ENCODE measurements at places on chromosomes 13 and 19. TPM values are rescaled to one million over a fixed set of nuclear protein-coding genes. Genes with fewer than 3 reads are reported as not detected.
A peak's percentile ranks its signal among the peaks of the same experiment; 100 is the strongest.

GRCh38 chr19:41682437-41682836 is 5.6 kb downstream of the CEACAM7 start:
- no peak overlapping the region for H3K27ac ChIP-seq
- H3K4me3 ChIP-seq, result no peak overlapping the region
- peaks cover 10% of the 10 kb centered on the region for H3K27me3 ChIP-seq
- H3K4me1 ChIP-seq, result no peaks in the 10 kb centered on the region
- no peak for DNase-seq

DNA sequence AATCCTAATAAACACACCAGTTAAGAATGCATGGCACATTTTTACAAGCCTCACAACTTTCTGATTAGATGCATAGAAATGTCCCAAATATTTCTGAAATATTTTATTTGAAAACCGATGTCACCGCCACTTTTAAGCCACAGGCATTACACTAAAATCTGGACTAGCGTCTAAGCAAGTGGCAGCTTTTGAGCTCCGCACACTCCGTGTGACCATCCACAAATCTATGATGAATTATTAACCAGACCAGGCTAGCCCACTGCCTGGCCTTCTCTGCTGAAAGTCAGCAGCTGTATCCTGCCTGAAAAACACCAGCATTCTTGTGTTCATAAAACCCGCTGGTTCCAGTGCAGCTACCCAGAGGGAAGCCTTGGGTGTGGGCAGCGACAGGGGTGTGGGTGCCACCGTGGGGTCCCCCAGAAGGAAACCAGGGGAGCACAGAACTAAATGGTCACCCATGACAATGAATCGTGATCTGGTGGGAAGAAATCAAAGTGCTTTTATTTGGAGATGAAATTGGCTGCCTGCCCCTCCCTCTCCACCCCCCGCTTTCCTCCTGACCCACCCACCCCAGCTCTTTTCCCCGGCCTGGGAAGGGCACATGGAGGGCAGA is 13.8 kb downstream of the RASA3 start:
- no peak overlapping the region for H3K27ac ChIP-seq
- H3K36me3 ChIP-seq, result peaks cover 2% of the 10 kb centered on the region
- H3K4me1 ChIP-seq, result peaks cover 23% of the 10 kb centered on the region
- no peak overlapping the region for H3K4me3 ChIP-seq
- DNase-seq, result no peak
- no peaks in the 10 kb centered on the region for H3K27me3 ChIP-seq

GRCh38 chr19:9500796-9501195 is 2.4 kb upstream of the ZNF560 start:
- no peak overlapping the region for H3K27ac ChIP-seq
- H3K4me3 ChIP-seq, result no peak overlapping the region
- H3K27me3 ChIP-seq, result no peaks in the 10 kb centered on the region
- H3K4me1 ChIP-seq, result peaks cover 8% of the 10 kb centered on the region
- H3K36me3 ChIP-seq, result no peaks in the 10 kb centered on the region

- H3K27ac ChIP-seq, result peak overlapping the region; percentile 48
- no peaks in the 10 kb centered on the region for H3K27me3 ChIP-seq
- peak; percentile 88 for DNase-seq
Observed at GRCh38 chr19:12194827-12195731, 32.2 kb downstream of the ZNF136 start.

DNA sequence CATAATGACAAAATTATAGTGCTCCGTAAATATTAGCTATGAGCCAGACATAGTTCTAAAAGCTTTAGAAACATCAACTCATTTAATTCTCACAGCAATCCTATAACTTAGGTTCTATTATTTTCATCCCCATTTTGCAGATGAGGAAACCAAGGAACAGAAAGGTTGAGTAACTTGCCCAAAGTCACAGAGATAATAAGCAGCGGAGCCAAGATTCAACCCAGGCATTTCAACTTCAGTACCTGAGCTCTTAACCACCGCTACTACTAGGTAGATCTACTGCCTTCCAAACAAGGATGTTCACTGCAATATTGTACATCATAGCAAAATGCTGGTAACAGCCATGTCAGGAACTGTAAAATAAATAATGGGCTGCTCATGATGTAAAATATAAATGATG is 39.9 kb downstream of the ELF1 start:
- no peak for DNase-seq
- no peaks in the 10 kb centered on the region for H3K27me3 ChIP-seq
- peak overlapping the region; percentile 97 for H3K27ac ChIP-seq
- peaks cover 15% of the 10 kb centered on the region for H3K36me3 ChIP-seq
- peak overlapping the region; percentile 60 for H3K4me3 ChIP-seq

The IFNL1 gene
- polyA plus RNA-seq, result not detected

Data from B cell (primary cell).